ENCODE measurements at places on chromosomes 6 and 20.

- no peak for DNase-seq
Observed at GRCh38 chr6:121917263-121917829, 481.9 kb downstream of the GJA1 start.

DNA sequence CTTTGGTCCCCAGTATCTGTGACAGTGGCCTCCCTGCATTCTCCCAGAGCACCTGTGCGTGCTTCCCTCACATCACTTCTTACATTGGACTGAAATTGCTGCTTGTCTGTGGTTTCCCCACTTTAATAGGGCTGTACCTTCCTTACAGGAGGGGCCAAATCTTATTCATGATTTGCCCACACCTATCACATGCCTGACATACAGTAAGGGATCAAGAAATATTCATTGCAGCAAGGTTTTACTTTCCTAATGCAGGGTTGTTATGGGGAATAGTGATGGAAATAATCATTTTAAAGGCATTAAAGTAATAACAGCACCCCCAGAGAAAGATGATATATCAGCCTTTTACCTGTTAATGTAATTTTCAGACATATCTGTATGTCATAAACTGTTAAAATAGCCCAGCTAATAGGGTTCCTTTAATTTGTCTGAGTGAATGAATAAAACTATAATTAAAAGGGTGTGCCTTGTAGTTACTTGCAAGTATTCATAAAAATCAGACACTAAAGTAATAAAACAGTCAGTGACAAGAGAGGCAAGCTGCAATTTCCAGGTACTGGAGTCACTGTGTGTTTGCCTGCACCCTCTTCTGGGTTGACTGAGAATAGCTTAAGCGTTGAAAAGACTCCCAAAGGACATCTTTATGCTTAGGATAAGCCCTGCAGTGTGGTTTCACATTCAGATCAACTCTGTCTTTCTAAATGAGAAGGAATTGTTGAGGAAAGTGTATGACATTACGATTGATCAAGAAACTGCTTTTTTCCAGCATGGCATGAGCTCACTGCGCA, 182.7 kb downstream of the PHACTR1 start:
- DNase-seq = no peak

- no peak for DNase-seq
Observed at GRCh38 chr6:148521158-148521557, 178.5 kb downstream of the SASH1 start.

DNA sequence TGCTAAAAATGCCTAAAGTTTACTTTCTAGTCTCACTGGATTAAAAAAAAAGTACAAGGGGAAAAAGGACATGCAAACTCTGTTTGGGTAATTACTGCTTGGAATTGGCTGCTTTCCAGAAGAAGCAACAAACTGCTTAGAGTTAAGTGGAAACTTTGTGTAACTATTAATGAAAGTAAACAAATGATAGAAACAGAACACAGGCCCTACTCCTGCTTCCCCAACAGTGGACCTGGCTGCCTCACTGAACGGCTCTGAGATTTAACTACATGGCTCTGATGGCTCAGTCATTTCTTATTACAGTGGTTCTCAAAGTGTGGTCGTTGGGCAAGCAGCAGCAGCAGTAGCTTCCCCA, 108.5 kb downstream of the MAN1A1 start:
- DNase-seq = no peak

DNA sequence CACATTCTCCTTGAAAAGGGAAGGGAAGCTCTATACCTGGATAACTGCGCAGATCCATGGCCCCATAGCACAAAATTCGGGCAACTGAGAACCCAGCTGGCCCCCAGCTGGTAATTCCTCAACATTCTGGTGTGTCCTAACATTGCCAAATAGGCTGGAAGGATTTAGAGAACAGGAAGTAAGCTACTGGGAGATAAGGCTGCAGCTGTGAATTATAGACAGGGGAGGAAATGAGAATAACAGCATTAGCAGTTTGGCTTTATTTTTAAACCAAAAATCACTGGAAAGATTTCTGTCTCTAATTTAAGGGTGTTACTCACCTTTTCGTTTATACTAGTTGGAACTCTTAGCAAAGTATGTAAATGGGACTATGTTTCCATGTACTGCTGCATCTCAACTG, 97.2 kb downstream of the TULP4 start:
- no peak for DNase-seq

GRCh38 chr6:121855521-121855920, 420.1 kb downstream of the GJA1 start:
- no peak for DNase-seq

All from NCI-H1048 (cell line).